ENCODE measurements at places on chromosomes 11 and 22. TPM values are rescaled to one million over a fixed set of nuclear protein-coding genes. Genes with fewer than 3 reads are reported as not detected.

- no peak for DNase-seq
Measured at GRCh38 chr11:108606070-108606469, 12.5 kb upstream of the EXPH5 start.

DNA sequence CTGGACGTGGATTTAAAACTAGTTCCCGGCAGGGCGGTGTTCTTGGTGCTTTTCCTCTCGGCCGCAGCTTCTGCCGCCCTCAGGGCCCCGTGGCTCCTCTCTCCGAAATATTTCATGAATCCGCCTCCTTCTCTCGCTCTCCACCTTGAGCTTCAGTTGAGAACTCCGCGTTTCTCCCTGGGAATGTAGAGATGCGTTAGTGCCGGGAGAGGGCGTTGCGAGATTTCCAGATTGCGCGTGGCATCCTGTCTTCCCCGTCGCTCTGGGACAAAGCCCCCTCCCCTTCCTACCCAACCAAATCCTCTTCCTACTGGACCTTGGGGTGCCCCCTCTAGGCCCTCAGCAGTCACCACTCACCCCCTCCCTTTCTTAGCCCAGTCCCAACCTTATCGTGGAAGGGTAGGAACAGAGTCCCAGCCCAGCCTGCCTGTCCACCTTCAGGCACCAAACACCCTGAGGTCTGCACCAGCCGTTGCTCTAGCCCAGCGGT lies 15.5 kb upstream of the RAC2 start:
- DNase-seq, result no peak

DNA sequence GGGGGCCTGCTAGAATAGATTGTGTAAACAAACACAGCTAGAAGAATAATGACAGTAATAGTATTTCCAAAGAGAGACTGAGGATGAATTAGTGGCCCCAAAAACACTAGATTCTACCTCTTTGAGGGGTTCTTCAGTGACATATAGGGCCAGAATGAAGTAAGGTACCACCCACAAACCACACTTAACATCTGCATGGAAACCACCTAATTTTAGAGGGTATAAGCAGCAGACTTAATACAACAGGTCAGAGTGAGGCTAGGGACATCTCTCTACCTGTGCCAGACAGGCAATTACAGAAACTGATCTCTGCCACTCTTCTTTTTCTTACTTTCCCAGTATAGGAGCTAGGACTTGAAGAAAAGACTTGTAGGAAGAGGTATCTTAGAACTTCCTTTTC lies 20.1 kb downstream of the ELP4 start:
- DNase-seq, result no peak

DNA sequence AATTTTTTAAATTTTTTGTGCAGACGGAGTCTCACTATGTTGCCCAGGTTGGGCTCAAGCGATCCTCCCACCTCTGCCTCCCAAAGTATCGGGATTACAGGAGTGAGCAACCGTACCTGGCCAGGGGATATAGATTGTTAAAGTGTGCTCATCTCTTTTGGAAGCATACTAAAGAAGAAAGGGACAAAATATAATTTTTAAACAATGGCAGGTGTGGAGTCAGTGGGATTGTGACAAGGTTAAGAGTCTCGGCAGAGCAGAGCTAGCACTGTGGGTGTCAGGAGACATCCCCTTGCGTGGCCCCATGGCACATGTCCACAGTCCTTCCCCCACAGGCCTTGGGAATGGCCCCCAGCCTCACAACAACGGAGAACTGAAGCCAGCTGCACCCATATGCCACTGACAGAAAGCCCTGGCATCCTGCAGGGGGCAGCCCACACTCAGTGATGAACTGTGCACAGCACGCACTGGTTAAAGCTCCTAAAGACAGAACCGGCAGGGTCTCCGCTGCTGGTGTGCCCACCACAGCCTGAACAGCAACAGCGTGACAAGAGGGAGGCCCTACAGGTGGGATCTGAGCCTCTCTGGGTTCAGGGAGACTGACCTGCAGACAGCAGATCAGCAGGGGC lies 29.9 kb downstream of the SERPIND1 start:
- DNase-seq, result no peak

DNA sequence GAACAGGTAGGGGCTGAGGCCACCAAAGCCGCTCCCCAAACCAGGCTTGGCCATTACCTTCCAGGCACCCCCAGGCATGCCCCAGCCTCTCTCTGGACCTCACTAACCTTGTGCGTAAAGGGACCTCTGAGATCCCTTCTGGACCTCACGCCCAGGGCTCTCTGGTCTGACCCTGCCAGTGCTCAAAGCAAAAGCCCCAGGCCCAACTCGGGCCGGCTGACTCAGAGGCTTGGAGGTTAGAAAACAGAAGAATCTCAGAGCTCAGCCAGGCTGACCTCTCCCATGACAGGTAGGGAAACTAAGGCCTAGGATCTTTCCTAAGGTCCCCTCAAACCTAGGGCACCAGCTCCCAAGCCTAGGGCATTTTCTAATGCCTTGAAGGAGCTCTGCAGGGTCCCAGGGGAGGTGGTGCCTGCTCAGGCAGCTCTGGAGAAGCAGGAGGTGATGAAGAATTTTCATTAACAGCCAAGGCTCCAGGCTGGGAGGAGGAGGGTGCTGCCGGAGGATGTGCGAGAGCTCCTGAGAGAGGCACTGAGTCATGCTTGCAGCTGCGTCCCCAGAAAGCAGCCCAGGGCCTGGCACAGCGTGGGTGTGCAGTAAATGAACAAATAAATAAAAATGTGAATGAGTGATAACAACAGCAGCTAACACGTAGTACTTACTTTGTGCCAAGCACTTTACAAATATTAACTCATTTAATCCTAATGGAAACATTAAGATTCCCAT lies 25.6 kb downstream of the ARRB1 start:
- DNase-seq, result no peak

DNA sequence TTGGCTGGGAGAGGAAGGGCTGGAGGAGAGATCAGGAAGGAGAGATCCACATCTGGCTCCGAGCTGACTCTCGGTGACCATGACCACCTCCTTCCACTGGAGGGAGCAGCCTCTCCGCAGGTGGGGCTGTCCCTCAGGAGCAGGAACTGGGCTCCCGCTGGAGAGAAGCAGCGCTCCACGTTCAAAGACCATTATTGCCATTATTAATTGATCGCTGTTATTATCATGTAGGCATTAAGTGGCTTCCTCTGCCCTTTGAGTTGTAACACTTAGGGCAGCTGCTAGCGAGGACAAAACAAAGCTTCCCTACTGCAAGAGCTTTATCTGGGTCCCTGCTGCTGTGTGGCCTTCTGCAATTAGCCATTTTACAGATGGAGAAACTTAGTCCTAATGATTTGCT lies 251.9 kb downstream of the ST3GAL4 start:
- no peak for DNase-seq

DNA sequence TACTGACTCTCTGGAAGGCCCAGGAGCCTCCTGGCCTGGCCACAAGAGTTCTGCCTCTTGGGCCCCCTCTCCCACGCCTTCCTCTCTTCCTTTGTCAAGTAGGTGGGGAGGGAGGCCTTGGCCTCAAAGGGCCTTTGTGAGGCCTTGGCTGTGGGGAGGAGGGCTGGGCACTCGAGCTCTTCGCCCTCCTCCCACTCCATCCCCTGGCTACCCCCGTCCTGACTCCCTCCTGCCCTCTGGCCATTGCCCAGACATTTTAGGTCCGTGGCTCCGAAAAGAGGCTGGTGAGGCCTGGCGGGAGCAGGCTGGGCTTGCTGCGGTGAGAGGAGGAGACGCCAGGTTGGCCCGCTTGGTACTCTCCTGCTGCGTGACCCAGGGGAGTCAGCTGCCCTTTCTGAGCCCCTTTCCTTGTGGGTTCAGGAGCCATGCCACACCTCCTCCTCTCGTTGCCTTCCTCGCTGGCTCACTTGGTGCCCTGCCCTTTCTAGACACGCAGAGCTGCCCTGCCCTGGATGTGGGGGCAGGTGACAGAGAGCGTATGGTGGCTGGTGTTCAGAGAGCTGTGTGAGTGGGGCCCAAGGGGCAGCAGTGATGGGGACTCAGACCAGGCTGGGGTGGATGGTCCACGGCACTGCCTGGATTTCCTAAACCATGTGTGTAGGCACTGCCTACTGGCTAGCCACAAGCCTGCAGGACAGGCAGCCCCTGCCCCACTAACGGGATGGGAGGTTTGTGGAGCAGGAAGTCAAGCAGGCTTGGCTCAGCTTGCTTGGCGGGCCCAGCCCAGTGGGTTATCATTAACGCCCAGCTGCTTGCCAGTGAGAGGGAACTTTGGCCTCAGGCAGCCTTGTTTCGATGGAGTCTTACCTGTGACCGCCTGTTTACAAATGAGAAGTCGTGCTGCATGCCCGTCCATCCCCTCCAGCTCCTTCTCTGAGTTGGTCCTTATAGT lies 15.8 kb upstream of the OMP start:
- DNase-seq, result no peak

DNA sequence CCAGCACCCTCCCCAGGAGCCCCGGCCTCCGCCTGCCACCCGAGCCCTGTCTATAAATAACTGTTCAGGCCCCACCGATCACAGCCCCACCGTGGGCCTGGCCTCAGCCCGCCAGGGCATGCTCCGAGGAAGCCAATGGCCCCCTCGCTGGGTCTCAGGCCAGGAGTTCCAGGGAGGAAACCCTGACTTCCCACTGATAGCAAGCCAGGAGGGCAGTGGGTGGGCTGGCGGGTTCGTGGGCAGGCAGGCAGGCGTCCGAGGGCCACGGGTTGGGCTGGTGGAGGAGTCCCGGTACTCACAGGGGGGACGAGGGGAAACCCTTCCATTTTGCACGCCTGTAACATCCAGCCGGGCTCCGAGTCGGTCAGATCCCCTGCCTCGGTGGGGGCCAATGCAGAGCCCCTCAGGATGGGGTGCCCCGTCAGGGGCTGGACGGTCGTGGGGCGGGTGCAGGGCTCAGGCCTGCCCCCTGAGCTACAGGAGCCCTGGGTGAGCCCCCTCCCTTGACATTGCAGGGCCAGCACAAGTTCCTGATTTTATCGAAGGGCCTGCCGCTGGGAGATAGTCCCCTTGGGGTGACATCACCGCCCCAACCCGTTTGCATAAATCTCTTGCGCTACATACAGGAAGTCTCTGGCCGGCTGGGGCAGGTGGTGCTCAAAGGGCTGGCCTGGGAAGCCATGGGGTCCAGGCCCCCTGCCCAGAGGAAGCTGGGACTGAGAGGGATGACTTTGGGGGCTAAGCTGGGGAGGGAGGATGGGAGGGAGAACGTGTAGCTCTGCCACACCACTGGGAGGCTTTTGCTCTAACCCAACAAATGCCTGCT lies at the start of gene SPI1:
Gene SPI1, minus strand, starts transcription at position 538 of the 826 bp plus-strand sequence. Its CDS starts 194 bp downstream, at position 344.
- DNase-seq, result no peak

DNA sequence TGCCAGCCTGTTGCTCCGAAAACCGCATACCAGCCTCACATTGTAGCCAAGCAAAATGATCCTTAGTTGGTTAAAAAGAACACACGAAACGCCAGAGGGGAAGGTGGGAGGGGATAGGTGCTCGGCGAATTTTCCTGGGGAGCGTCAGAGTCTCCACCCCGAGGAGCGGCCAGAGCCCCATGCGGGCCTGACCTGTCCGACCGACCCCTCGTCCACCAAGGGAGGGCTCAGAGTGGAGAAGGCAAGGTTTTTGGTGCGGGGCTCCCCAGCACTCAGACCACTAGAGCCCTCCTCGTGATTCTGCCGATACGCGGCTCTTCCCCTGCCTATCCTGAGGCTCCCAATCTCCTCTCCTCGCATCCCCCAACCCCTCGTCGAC lies 39.6 kb downstream of the DIXDC1 start:
- DNase-seq, result no peak

DNA sequence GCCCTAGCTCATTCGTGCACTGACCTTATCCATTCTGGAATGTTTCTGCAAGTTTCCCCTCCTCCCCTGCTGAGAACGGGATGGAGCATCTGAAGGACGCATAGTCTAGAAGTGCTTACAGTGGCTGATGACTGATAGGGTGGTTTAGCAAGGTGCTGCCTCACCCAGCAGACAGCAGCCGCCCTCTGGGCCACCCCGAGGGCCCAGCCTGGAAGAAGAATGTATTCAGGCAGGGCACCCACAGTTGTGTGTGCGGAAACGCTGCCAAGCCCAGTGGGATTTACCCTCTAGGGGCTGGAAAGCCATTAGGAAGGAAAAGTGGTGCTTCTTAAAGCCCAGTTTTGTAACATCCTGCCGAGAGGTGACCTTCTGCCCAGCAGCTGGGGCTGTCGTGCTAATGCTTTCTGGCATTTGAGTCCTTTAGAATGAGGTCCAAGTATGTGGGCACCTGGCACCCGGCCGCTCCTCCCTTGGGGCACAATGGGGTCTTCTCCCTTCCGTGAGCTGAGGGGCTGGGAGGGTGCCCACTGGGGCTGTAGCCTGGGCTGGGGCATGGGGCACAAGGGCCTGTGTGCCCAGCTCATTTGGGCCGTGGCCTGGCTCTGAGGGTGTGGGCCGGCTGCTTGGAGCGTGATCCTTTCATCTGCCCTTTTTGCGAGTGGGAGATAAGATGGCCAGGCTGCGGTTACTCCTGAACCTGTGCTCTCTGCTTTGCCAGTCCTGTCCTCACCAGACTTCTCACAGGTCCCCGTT lies 14.4 kb downstream of the FBLN1 start:
- DNase-seq, result no peak

DNA sequence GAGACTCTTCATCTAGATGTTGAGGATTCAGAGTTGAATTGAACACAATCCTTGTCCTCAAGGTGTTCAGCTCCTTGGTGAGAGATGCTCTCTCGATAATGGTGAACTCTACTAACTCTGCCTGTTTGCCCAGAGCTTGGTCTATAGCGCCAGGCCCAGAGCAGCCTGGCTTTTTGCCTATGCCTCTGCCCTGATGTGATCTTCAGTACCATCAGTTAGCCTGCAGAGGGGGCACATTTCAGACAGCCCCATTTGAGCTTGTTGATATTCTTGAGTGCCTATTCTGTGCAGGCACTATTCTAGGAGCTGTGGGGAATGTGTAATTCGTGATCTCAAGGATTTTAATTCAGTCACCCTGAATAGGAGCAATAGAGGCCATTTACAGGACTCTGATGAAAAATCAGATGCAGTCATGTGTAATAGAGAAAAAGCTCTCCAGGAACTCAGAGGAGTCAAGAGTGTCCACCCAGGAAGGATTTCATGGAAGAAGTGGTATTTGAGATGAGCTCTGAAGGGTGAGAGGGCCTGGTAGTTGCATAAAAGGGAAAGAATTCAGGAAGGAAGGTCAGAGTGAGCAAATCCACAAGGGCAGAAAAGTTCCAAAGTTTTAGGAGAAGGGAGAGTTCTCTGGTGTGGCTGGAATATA lies 19.3 kb downstream of the GTPBP1 start:
- DNase-seq, result no peak

C11orf86 gene
- total RNA-seq, result not detected

OR8D4 gene
- total RNA-seq, result not detected

NXPE1 gene
- not detected for total RNA-seq

TIGD3 gene
- total RNA-seq, result 1.1 TPM
